ENCODE measurements at places on chromosomes 4 and X.

GRCh38 chr4:31408121-31408520 lies 688.0 kb downstream of the PCDH7 start:
- no peak for DNase-seq

DNA sequence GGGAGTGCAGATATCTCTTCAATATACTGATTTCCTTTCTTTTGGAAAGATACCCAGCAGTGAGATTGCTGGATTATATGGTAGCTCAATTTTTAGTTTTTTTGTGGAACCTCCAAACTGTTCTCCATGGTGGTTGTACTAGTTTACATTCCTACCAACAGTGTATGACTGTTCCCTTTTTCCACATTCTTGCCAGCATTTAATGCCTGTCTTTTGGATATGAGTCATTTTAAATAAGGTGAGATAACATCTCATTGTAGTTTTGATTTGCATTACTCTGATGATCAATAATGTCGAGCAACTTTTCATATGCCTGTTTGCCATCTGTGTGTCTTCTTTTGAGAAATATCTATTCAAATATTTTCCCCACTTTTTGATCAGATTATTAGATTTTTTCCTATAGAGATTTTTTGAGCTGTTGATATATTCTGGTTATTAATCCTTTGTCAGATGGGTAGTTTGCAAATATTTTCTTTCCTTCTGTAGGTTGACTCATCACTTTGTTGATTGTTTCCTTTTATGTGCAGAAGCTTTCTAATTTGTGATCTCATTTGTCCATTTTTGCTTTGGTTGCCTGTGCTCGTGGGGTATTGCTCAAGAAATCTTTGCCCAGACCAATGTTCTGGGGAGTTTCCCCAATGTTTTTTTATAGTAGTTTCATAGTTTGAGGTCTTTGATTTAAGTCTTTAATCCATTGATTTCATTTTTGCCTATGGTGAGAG lies 552.7 kb downstream of the ZNF674 start:
- no peak for DNase-seq

DNA sequence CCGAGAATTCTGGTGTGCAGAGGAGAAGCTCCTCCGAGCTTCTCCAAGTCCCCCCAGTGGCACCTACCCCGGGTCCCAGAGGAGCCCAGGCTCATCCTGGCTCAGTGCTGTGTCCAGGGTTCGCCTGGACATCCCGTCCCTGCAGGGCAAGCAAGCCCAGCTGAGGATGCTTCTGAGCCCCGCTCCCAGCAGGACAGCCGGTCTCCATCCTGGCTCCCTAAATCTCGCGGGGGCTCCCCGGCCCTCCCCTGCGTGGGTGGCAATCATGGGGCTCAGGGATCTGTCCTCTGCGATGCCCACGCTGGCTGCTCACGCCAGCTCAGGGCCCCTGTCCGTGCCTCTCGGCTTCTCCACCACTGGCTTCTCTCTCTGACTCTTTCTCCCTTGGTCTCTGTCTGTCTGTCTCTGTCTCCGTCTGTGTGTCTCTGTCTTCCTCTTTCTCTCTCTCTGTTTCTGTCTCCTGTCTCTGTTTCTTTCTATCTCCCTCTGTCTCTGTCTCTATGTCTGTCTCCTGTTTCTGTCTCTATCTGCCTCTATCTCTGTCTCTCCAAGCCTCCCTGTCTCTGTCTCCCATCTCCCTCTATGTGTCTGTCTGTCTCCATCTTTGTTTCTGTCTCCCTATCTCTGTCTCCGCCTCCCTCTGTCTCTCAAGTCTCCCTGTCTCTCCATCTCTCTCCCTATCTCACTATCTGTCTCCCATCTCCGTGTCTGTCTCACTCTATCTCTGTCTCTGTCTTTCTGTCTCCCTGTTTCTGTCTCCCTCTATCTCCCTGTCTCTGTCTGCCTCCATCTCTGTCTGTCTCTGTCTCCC lies 27.8 kb upstream of the SLC25A6 start:
- no peak for DNase-seq

DNA sequence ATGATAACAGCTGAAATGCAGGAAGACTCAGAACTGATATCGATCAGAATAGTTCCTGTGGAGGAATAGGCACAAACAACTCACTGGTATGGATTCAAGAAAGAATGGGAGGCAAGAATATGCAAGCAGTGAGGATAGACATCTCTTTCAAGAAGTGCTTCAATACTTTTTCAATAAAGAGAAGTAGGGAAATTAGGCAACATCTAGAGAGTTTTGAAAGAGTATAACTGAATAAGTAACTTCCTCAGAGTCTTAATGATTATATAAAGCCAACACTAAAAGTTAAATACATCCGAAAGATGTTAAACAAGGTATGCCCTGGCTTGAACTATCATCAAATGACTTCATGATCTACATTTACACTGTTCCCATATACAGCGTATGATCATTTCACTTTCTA lies 1443.0 kb downstream of the PCDH7 start:
- no peak for DNase-seq

- DNase-seq = no peak
Observed at GRCh38 chrX:140766024-140766611, 56.6 kb downstream of the LINC00632 start.
